Muscle of leg (tissue), 16 donors: ENCODE measurements at places on chromosomes 12 and 14.
A peak's percentile ranks its signal among the peaks of the same experiment; 100 is the strongest.

DNA sequence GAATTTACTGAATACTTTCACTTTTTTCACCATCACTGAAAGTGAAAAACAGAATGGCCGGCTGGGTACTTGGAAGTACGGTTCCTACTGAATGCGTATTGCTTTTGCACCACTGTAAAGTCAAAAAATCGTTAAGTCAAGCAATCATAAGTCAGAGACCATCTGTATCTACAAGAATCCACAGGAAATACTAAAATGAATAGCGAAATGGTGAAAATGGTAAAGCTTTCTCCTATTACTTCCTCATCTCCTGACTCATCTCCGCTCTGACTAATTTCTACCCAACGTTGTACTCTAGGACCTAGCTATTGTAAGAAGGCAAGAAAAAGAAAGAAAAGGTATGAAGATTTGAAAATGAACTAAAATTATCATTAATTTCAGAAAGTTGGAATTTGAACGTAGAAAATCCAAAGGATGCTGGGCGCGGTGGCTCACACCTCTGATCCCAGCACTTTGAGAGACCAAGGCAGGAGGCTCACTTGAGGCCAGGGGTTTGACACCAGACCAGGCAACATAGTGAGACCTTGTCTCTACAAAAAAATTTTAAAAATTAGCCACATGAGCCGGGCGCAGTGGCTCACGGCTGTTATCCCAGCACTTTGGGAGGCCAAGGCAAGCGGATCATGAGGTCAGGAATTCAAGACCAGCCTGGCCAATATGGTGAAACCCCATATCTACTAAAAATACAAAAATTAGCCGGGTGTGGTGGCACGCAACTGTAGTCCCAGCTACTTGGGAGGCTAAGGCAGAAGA lies 5.3 kb upstream of the CDCA4 start:
- no peak for DNase-seq

DNA sequence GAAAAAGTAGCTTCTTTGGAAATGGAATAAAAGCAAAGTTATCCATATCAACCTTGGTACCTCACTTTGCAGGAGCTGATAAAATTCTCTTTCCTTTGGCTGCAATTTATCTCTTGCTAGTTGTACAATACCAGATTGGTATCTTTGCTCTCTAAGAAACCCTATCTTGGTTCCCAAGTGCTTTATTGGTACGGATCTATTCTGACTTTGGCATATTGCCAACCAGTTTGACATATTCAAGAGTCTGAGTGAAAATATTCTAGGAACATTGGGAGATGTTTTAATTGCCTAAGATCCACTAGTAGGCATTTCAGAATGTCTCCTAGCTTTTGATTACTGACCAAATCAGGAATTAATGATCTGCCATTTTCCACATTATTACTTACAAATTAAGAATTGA lies 167.2 kb upstream of the ATP2B1 start:
- no peak for DNase-seq

- DNase-seq = peak; percentile 85
These were observed 105.4 kb downstream of the SRGAP1 start for GRCh38 chr12:63949902-63950301.

GRCh38 chr14:90301122-90301521 lies 30.6 kb downstream of the NRDE2 start:
- DNase-seq = no peak

- no peak for DNase-seq
These were observed 12.6 kb downstream of the NOPCHAP1 start for GRCh38 chr12:104998423-104999346.

DNA sequence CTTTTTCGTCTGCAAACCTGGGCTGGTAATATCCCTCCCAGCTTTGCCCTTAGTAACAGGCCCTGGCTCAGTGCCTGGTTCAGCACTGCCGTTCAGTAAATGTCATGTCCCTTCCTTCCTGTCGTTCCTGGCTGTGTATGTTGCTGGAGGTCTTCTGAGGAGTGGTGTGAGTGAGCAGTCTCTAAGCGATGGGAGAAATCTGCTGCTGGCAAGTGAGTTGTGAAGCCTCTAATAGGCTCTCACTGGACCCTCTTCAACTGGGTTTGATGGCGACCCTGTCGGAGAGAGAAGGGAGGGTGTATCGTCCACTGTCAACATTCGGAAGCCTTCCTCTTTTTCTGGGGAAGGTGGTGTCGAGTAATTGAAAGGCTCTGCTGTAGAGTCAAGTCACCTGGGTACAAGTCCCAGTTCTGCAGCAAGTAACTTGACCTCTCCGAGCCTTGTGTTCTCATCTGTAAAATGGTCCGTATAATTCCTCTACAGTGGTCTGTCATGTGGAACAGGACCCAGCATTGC lies 62.8 kb downstream of the HRK start:
- peak; percentile 70 for DNase-seq

DNA sequence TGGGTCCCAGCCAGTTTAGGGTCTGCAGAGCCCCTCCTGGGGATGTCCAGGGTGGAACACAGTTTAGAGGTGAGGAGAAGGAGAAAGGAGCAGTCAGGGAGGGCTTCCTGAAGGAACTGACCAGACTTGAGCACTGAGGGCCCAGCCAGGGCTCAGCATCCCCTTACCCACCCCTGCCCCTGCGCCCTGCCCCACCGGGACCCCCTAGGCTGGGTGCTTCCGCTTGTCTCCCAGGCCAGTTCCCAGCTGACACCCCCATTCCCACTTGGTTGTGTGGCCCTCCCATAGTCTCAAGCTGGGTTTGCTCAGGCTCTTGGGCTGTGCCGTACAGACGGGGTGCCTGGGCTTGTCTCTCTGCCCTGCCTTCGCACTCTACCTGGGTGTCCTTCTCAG lies 26.3 kb upstream of the KIF26A start:
- no peak for DNase-seq

GRCh38 chr14:100565650-100566049 lies 21.6 kb downstream of the BEGAIN start:
- DNase-seq = no peak

DNA sequence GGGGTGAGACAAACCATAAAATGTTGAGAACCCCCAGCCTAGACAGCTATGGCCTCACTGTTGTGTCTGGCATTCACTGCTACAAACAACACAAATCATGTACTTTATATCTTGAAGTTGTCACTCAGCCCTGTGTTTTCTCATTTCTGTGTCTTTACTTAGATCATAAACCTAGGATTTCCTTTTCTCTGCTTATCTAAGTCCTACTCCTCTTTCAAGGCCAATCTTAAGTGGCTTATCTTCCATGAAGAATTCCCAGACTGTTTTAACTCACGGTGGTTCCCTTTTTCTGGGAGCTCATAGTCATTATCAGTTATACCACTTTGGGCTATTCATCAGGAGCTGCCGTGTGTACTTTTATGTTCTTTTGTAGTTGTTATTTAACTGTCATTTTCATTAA lies 42.1 kb downstream of the FLRT2 start:
- no peak for DNase-seq

GRCh38 chr12:72511498-72511897 lies 239.3 kb downstream of the TRHDE start:
- DNase-seq = peak; percentile 16

GRCh38 chr14:74591899-74592298 lies 20.1 kb downstream of the LTBP2 start:
- DNase-seq = no peak

- no peak for DNase-seq
These were observed 3.8 kb downstream of the PRKCH start for GRCh38 chr14:61325166-61325565.

GRCh38 chr14:64201296-64201695 lies 92.9 kb downstream of the ESR2 start:
- DNase-seq = no peak

- no peak for DNase-seq
These were observed 118.1 kb downstream of the TRAFD1 start for GRCh38 chr12:112243255-112244110.

DNA sequence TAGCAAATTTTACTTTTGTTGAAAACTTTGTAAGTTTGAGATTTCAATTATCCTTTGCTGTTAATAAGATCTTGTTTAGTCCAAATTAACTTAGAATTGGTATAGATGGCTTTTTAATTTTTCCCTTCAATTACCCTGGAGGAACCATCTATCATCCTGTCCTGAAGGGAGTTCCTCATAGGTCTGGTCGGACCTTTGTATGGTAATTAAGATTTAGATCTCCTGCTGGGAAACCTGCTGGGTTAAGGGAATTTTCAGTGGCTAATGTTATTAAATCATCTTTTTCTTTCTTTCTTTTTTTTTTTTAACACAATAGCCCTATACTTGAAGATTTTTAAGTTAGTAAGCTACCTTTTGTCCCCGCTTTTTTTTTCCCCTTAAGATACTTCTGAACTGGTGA lies 63.0 kb upstream of the PRMT8 start:
- DNase-seq = no peak
